Sciatic nerve (tissue), 2 donors: ENCODE measurements at places on chromosomes 1 and 21.

- peak; percentile 68 for DNase-seq
Observed at GRCh38 chr1:8217011-8217711, 100.8 kb upstream of the SLC45A1 start.

GRCh38 chr1:161913482-161914140, 110.1 kb downstream of the OLFML2B start:
- no peak for DNase-seq

DNA sequence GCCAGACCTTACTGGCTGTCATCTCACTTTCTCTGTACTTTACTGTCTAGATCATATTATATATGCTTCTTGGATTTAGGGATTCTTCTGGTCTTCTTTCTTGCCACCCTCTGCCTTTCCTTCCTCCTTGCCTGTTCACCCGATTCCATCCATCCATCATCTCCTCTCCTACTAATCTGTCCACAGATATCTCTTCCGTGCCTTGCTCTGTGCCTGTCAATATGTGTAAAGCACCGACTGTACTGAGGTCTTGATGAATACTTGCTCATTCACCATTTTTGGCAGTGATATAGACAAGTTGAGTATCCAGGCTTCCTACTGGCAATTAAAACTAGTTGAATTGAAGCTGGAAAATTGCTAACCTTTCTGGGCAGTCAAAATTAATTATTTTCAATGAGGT, 8.1 kb downstream of the FMN2 start:
- DNase-seq = no peak

DNA sequence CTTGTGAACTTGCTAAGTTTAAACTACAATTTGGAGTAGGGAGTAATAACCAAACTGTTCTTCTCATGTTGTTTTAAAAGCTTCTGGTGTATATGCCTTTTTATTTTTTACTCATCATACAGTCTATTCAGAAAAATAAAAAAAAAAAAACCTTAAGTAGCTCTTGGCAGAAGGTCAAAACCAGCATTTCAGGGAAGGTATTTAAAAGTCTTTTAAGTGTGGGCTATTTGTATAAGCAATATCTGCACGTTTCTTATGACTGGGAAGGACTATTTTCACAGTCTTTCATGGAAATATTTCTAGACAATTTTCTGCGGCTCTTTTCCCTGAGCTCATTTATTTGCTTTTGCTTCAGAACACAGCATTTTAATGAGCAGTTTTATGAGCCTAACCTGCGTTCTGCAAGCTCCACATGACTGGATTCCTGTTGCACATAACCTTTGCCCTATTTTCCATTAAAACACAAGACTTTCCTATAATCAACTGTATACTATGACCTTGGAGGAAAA, 60.9 kb upstream of the C1orf105 start:
- DNase-seq = no peak

DNA sequence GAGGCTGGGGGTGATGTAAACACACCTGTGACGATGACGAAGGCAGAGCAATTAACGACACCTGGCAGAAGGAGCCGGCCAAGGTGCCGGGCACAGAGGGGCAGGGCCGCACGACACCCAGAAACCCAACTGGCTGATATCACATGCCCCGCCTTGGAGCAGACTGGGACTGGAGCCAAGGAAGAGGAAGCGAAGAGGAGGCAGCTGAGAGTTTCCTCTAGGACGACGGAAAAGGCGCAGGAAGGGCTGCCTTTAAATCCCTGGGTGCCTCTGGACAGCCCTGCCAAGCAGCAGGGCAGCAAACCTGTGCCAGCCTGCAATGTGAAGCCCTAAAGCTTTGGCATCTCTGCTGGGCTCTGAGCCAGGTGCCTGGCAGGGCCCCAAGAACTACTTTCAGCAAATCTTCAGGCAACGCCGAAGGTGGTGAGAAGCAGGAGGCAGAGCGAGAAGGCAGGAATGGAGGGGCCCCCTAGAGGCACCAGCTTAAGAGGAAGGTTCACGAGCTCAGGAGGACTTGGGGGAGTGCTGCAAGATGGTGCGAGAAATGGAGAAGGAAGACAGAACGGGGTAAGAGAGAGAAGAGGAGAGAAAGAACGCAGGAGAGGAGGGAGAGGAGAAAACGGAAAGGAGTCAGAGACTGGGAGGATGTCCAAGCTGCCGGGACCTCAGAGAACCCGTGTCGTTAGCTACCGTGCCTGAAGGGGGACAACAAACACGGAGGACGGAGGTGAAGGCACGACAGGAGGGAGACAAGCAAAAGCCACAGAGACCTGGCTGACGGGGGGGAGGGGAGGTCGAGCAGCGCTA, 25.3 kb upstream of the PEF1 start:
- DNase-seq = peak; percentile 86

GRCh38 chr1:6104631-6105030, 58.9 kb downstream of the KCNAB2 start:
- DNase-seq = no peak

GRCh38 chr1:215188302-215188950, 105.9 kb downstream of the KCNK2 start:
- no peak for DNase-seq

DNA sequence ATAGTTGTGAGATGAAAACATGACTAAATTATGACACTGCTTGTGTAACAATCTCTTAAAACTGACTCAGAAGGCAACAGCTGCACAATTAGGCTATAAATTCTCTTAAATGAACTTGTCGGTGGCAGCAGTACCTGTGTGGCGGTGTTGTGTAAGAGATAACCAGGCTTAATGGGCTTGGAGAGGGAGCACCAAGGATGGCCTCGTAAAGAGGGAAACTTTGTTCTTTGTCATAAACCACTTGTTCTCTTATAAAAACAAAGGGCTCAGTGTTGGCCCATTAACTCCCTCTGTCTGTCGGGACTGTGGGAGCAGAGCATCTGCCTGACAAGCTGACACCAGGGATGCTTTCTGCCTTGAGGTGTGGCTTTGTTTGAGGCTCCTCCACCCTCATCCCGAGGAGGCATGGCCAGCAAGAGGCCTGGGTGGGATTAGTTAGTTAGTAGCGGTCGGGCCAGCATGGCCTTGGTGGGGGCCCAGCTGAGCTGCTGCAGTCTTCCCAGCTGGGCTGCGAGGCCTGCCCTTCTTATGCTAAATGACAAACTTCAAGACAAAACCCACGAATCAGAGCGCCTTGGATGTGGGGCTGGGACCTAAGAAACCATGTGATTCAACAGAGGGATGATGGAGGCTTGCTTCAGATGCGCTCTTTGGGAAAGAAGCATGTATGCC, 171.4 kb downstream of the CAMTA1 start:
- no peak for DNase-seq

GRCh38 chr1:233189526-233189925, 106.0 kb downstream of the PCNX2 start:
- no peak for DNase-seq

DNA sequence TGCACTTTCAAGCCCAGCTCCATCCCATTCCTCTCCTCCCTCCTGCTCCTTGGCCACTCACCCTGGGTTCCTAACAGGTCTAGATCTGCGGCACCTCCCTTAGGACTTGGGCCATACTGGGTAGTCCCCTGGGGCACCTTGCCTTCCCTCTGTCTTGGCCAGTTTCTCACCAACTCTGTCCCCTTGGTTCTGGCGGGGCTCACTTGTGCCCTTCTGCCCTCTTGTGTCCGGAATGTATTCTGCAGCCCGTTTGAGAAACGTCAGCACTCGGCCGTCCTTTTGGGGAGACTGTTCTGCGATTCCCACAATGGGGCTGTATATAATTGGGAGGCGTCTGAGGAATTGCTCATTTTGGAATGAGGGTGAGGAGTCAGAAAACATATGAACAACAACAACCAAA, 162.4 kb downstream of the ZSCAN20 start:
- DNase-seq = no peak

DNA sequence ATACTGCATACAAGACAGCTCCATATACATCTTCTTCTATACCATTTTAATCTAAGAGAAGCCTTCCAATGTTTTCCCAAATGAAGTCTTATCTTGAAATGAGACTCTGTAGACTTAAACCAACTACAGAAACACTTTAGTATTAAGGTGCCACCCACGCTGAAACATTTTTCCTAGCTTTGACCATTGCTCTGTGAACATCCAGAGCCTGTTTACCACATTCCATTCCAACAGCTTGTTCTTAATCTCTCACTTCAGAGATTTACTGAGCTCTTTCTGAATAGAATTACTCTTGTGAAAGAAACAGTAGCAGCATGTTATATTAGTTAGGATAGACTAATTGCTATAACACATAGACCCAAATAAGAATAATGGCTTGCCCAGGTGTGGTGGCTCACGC, 19.6 kb upstream of the POGZ start:
- DNase-seq = no peak
